ENCODE measurements at places on chromosomes 1 and 21.

- peak; percentile 27 for DNase-seq
Measured at GRCh38 chr1:23646091-23646490, 45.5 kb upstream of the RPL11 start.

DNA sequence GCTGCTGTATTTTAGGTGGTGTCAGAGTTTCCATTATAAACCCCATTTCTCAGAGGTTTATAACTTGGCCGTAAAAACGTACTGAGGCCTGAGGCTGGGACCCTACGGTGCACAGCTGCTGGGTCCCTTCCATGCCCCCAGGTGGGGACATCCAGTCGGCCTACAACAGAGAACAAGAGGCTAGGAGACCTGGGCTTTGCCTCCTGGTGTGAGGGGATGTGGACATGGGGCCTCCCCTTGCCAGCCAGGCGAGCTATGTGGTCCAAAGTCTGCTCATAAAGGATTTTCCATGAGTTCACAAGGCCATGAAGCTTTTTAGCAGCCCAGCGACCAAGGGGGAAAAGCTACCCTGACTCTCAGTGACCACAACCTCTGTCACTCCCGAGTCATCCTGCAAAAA, 261.5 kb upstream of the VAMP3 start:
- DNase-seq = no peak

- peak; percentile 97 for DNase-seq
Measured at GRCh38 chr1:223726380-223727001, 14.2 kb downstream of the CAPN2 start.

- peak; percentile 83 for DNase-seq
Measured at GRCh38 chr1:206106328-206107167, 10.6 kb downstream of the AVPR1B start.

- DNase-seq = no peak
Measured at GRCh38 chr1:118459871-118460270, 274.8 kb upstream of the SPAG17 start.

GRCh38 chr1:193525917-193526710, 339.7 kb upstream of the B3GALT2 start:
- no peak for DNase-seq

DNA sequence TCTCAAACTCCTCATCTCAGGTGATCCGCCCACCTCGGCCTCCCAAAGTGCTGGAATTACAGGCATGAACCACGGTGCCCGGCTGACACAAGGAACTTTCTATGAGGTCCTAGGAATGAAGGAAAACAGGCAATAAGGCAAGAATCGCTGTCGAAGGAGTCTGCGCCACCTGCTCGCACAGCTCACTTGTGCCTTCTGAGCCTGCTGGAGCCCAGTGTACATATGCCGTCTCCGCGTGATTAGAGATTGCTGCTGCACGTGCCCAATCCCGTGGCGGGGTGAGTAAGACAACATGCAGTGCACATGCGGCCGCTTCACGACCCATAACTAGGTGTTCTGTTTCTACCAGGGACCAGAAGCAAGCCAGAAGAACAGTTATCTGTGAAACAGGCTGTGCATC, 24.3 kb downstream of the H3-3A start:
- no peak for DNase-seq

DNA sequence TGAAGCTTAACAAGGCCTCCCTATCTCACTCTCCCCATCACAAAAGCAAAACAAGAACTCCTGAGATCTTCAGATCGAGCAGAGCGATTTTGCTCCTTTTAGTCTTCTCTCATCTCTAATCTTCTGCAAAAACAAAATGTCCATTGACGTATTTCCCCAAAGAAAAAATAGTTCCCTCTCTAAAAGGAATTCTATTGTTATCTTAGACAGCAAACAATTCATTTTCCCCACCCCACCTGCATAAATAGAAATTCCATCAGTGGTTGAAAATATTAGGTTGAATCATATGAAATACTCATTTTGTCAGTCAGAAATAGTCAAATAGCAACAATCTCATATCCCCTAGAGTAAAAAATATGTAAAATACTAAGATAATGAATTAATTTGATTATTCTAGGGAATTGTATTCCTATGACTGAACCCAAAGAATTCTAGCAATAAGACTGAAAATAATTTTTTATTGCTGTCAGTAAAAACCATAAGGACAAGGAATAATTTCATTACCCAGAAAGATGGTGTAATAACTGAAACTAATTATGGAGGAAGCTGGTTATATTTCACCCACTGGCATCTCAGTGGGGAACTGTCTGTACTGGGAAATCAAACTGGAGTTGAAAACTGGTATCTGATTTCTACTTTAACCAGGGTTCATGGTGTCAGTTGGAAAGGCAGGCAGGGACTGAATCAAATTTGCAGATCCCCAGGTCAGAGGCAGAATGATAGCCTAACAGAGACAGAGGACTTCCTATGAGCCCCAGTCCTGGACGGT, 51.3 kb downstream of the RHOU start:
- no peak for DNase-seq

GRCh38 chr1:85580872-85581801, 576 bp downstream of the CCN1 start:
- DNase-seq = peak; percentile 85

DNA sequence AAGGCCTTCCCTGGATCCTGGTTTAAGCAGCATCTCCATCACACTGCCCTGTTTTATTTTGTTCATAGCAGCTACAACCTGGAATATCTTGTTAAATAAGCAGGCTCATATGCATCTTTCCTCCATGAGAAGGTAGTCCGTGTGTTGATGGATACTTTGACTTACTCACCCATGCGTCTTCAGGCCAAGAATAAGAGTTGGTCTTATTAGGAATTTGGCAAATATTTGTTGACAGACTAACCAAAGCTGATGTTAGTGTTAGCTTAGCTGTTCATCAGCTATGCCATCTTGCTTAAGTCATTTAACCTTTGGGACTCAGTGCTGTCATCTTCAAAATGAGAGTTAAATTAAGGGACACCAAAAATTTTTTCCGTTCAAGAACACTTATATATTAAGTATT, 59.2 kb downstream of the SASS6 start:
- DNase-seq = peak; percentile 16

- no peak for DNase-seq
Measured at GRCh38 chr1:206506405-206507283, 687 bp upstream of the RASSF5 start.

DNA sequence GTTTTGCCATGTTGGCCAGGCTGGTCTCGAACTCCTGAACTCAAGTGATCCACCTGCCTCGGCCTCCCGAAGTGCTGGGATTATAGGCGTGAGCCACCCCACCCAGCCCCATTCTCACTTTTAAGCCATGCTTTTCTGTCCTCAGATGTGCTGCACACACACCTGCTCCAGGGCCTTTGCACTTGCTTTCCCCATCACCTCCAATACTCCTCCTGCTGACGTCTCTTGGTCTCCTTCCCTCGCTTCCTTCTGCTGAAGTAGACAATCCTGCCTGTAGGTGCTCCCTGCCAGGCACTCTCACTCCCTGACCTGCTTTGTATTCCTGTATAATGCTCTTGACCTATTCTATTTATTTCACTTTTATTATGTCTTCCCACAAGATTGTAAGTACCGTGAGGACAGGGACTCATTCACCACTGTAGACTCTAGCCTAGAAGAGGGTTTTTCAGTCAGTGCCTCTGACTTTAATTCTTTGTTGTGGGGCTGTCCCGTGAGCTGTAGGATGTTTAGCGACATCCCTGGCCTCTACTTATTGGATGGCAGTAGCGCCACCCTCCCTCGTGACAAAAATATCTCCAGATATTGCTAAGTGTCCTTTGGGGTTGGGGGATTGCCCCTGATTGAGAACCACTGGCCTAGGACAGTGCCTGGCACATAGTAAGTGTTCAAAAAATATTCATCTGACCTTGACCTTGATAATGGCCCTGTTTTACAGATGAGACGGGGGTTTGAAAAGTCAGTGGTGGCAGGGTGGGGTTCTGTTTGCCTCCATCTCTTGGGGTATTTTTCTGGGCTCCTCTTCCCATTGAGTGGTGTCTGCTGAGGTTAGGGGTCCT, 4.6 kb downstream of the TNFRSF1B start:
- DNase-seq = no peak

DNA sequence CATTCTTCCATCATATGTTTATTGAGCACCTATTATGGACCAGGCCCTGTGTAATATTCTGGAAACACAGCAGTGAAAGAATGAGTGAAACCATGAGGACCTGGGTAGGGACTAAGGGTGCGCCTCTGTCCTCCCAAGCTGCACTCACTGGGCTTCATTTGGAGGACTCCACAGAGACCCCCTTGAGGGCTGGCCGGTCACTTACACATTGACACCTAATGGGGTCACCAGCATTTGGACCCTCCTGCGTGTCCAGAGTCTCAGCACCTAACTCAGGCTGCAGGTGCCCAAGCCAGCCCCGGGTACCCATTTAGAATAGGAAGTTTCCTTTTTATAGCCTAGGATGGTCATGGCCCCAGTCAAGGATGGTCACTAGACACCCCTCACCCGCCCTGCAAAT, 2.8 kb upstream of the FNDC5 start:
- no peak for DNase-seq

Measured in fibroblast of mammary gland (primary cell).